NCI-H345 (cell line): ENCODE measurements at places on chromosomes 6 and 20.

- no peak for DNase-seq
Observed at GRCh38 chr20:62846166-62846890, 15.3 kb downstream of the TCFL5 start.

- no peak for DNase-seq
Observed at GRCh38 chr20:53611449-53611894, 17.8 kb upstream of the ZNF217 start.

GRCh38 chr6:16222826-16223225, 15.6 kb upstream of the GMPR start:
- DNase-seq = no peak

GRCh38 chr20:38050686-38051085, 17.1 kb downstream of the RPRD1B start:
- no peak for DNase-seq

- DNase-seq = no peak
Observed at GRCh38 chr6:31621991-31622390, 1.5 kb downstream of the PRRC2A start.

DNA sequence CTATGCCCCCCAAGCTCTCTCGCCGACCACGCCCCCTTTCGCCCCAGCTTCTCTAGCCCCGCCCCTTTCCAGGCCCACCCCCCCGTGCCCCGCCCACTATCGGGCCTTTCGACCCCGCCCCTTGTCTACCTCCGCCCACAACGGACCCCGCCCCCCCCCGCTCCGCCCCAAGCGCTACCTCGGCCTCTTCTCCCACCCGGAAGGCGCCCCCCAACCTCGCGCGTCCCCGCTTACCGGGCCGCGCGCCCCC, 200 bp downstream of the ZBTB22 start:
- no peak for DNase-seq

DNA sequence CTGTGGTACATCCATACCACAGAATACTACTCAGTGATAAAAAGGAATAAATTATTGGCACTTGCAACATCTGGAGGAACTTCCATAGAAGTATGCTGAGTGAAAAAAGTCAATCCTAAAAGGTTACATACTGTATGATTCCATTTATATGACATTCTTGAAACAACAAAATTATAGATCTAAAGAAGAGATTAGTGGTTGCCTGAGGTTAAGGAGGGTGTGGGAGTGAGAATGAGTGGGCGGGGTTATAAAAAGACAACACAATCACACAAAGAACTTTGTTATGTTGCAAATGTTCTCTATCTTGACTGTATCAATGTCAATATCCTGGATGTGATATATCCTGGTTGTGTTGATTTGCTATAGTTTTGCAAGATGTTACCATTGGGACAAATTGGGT, 21.2 kb downstream of the SNRPB start:
- no peak for DNase-seq

DNA sequence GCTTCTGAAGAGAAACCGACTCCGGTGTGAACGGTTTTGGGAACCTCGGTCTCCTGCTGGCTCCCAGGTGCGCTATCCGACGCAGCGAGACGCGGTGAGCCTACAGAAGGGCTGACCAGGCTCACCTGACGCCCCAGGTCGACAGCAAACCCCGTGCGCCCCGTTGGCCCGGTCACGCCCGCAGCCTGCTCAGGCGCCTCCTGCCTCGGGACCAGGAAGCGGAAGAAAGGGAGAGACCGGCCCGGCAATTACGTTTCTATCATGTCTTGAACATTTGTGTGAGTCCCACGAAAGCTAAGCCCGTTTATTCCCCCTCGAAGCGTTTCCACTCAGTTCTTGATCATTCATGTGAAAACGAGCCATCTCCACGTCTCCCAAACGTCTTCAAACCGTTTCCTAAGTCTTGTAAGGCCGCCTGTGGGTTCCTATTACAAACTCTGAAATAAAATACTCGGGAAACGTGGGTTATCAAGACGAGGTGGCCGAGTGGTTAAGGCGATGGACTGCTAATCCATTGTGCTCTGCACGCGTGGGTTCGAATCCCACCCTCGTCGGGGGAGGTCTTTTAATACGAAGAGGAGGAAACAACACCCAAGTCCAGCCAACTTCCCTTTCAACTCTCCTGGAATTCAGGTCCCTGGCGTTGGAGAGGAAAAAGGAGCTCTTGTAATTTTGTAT, 150.5 kb upstream of the PRSS16 start:
- DNase-seq = no peak

- no peak for DNase-seq
Observed at GRCh38 chr6:145960918-145961589, 3.1 kb downstream of the SHPRH start.

GRCh38 chr6:39260953-39261352, 31.7 kb upstream of the KCNK5 start:
- no peak for DNase-seq

DNA sequence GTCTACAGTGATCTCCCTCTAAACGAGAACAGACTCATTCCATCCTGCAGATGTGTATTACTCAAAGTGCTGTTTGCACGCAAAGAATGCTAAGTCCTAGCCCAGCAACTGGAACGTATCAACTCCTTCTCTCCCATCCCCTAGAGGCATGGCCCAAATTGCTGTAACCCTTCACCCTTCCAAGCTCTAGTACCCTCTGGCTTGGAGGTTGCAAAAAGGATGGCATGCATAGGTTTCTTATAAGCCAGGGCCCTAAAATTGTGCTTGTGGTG, 71.5 kb upstream of the TGM3 start:
- no peak for DNase-seq

- DNase-seq = no peak
Observed at GRCh38 chr6:3267162-3267561, 8.4 kb downstream of the PSMG4 start.

- no peak for DNase-seq
Observed at GRCh38 chr6:45297320-45297719, 30.8 kb upstream of the RUNX2 start.

DNA sequence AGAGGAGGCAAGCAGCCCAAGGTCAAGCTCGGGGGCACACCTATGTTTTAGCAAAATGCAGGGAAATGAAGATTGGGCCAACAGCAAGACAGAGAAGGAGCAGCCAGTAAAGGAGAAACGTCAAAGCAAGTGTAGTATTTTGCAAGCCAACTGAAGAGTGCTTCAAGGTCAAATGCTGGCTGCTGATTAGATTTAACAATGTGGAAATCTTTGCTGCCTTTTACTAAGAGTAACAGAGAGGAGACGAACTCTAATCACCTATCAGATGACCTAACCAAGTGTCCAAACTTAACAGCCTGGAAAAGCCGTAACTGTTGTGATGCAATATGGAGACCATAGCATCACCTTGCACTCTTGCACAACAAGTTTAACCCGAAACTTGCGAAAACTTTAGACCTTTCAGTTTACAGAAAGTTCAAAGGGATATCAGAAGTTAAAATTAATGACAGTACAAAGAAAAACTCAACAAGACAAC, 30.4 kb downstream of the AKIRIN2 start:
- DNase-seq = no peak

DNA sequence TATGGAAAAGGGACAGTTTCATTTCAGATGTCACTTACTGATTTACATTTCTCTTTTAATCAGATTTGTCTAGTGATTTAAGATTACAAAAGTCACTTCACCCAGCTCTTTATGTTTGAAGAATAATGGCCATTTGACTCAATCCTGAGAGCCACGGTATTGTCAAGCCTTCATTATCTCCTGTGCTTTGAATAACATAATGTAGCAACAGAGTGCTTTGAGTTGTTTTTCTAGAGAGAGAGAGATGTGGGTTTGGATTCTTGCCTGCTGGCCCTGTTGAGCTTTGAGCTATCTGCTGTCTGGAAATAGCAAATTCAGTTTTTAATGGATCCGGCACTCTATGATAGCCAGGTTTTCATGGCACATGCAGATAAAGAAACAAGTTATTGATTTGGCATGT, 478.4 kb upstream of the SOX4 start:
- peak; percentile 87 for DNase-seq

- no peak for DNase-seq
Observed at GRCh38 chr20:37886851-37887297, 16.1 kb upstream of the VSTM2L start.

DNA sequence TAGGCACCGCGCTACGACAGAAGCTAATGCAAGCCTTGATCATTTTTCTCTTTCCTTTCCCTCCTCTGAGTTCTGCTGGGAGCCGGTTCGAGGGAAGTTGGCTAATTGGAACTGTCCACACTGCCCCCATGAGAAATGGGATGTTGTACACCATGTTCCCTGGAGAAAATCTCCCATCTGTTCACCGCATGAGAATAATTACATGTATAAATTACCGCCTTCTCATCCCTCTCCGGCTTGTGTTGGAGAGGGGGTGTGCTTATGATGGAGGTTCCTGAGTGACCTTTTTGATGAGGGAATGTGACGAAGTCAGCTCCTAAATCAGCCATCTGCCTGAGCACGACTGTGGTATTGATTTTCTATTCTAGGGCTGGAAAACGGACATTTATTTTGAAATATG, 320.2 kb upstream of the SULF2 start:
- DNase-seq = no peak

DNA sequence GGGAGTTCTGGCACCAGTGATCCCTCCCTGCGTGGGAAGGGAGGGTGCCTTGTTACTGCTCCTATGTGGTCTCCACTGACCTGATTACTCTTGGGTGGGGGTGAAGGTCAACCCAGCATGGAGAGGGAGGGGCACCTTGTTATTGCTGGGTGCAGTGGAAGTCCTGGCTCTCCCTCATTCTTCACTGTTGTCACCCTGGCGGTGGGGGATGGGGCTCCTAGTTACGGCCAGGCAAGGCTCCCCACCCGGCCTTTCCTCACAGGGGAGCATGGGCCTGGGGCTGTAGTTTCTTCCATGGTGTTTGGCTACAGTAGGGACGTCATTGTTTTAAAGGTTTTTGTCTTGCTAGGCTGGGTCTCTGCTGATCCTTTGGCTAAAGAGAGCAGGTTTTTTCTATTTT, 40.8 kb downstream of the PACSIN1 start:
- no peak for DNase-seq

GRCh38 chr20:51493346-51493791, 49.1 kb downstream of the NFATC2 start:
- no peak for DNase-seq

- no peak for DNase-seq
Observed at GRCh38 chr20:59428441-59429205, 128.2 kb downstream of the EDN3 start.

- DNase-seq = no peak
Observed at GRCh38 chr6:2166717-2167116, 78.7 kb downstream of the GMDS start.

- peak; percentile 24 for DNase-seq
Observed at GRCh38 chr6:157982102-157982562, 469 bp downstream of the SYNJ2 start.

DNA sequence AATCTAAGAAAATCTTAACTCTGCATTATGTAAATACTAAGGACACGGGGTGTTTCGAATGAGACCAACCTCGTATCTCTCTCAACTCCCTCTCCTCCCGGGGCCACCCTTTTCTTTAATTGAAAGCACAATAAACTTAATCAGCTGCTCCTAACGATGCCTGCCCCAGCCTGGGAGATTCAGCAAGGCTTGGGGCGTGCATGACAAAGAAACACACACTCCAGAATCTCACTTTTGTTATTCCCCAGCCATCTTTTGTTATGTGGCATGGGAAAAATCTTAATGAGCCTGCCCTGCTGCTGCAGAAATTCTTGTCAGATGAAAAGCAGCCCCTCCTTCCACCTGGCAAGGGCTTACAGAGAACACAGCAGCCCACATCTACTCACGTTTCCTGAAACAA, 117.4 kb downstream of the TTLL2 start:
- DNase-seq = peak; percentile 61

- no peak for DNase-seq
Observed at GRCh38 chr6:24313251-24314141, 44.4 kb downstream of the DCDC2 start.

DNA sequence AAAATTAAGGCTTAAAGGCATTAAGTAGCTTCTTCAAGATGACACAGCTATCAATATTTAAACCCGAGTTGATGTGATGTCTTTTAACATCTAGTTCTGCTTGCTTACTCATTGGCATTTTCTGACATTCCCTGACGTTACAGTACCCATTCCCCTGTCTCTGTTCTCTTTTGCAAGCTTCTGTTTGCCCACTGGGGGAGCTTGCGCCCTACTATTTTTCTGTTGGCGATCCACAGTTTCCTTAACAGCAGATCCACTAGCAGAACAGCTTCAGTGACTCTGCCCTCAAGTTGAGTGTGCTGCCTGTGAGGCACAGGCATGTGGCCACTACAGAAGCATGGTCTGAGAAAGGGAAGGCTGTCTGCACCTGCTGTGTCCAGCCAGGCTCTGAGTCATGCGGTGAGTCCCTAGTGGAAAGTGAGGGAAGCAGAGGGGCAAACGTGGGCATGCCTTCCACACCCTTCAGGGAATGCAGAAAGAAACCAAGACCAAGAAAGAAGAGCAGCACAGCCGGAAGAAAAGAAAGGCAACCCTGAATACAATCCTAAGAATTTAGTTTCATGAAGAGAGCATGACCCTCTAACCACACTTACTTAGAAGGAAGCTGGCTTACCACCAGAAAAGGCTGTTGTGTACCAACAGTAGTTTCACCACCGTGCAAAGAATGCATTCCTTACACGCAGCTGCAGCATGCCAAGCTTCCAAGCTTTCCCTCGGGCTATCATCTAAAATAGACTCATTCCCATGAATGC, 97.7 kb upstream of the VGLL2 start:
- DNase-seq = no peak

DNA sequence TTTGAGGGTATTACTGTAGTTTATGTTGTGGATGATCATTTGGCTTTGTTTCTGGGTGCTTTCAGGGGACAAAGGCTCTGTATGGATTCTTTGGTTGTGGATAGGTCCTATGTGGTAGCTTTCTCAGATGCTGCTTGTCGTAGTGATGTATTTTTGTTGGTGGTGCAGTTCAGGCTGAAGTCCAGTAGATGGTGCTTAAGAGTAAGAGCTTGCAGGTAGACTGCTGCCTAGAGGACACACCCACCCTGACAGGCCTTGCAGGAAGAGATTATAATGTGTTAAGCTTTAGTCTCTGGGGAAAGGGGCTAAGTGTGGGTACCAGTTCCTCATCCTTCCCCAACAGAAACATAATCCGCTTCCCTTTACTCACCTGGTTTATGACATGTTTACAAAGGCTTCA, 62.6 kb upstream of the ADGRB3 start:
- peak; percentile 25 for DNase-seq

DNA sequence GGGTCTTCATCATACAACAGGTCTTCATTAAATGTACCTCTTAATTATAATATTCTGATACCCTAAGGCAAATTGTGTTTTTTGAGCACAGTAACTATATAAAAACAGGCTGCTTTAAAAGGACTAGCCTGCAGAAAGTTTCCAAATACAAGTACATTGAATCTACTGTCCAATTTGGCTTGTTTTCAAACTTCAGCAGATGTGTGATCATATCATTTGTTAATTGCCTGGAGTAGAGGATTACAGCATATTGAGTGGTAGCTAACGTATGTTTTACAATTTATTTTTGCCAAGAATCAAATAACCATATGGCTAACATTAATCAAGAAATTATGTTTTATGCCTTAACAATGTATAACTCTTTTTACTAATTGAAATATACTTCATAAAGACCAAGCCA, 12.6 kb downstream of the TINAG start:
- no peak for DNase-seq
